ENCODE measurements at places on chromosomes 11 and 22.
A peak's percentile ranks its signal among the peaks of the same experiment; 100 is the strongest.

DNA sequence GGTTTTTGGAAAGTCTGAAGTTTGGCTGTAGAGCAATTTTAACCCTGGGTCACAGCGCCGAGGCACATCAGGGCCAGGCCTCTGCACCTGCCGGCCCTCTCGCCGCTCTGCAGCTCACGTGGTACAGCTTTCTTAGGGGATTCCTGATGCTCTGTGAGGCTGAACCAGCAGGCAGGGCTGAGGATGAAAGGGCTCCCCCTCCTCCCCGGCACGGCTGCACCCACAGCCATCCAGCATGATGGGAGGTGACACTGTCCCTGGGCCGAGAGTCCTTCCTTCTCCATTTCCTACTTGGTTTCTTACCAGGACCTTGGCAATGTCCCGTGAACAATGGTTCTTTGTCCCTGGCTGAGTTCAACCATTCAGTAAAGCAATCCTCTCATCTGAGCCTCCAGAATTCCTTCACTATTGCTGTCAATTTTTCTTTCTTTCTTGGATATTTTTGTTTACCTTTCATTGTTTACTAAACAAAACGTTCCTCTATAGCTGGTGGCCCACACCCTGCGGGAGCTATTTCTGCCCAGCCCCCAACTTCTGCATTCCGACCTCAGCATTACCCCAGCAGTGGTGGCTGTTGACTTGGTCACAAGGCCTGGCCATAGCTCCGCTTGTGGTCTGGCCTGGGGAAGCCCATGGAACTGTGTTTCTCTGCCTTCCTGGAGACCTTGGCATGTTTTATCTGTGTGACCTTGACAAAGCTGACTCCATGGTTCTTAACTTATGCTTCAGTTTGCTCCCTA, 172.8 kb upstream of the B3GAT1 start:
- DNase-seq = no peak

DNA sequence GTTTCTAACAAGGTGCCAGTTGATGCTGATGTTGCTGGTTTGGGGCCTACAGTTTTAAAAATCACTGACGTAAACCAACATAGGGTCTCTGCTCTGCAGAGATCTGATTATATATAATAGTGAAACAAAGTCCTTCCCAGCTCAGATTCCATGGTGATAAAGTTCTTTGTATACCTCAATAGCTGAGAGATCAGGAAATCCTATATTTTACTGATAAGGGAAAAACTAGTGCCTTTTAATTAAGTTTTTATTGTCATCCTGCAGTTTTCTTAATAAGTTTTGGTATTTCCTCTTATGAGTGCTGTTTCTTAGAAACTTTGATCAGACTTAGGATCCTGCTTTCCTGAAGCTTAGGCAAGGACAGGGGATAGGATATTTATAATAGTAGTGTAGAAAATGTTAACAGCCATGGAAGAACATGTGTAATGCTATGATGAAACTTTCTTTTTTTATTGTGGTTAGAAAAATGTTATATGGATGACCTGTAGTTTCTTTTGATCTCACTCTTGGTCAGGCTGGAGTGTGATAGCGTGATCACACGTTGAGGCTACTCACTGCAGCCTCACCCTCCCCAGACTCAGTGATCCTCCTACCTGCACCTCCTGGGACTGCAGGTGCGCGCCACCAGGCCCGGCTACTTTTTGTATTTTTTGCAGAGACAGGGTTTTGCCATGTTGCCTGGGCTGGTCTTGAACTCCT, 14.1 kb downstream of the CAPRIN1 start:
- no peak for DNase-seq

DNA sequence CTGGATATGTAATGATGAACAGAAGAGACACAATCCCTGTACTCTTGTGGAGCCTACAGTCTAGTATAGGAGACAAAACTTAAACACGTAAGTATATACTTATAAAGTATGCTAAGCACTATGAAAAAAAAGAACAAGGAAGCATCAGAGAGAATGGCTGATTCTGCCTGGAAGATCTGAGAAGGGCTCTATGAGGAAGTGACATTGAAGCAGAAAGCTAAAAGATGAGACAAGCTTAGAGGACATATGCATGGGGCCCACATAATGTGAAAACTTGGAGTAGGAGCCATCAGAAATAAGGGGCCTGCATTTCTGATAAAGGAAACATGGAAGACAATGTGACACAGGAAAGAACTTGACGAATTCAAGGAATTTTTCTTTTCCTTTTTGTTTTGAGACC, 16.6 kb downstream of the SAA1 start:
- no peak for DNase-seq

- no peak for DNase-seq
Measured at GRCh38 chr11:104124979-104125378, 39.0 kb downstream of the PDGFD start.

- no peak for DNase-seq
Measured at GRCh38 chr11:8814923-8815240, 96.1 kb upstream of the AKIP1 start.

DNA sequence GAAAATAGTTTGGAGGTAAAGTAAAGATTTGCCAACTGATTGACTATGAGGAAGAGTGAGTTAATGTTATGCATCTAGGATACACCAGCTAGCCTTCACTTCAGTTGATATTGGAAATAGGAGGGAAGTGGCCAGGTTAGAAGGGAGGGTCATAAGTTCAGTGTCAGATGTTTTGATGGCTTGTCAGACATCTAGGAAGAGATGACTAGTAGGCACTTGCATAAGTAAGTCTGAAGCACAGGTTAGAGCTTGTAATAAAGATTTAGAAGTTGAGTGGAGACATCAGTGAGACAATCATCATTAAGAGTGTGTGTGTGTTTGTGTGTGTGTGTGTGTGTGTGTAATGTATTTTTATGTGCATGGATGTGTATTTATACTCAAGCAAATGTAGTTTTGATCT, 146.1 kb downstream of the OR4C45 start:
- DNase-seq = no peak

GRCh38 chr22:31106731-31107177, 614 bp downstream of the SELENOM start:
- no peak for DNase-seq

GRCh38 chr11:88119561-88119960, 55.7 kb downstream of the RAB38 start:
- DNase-seq = no peak

DNA sequence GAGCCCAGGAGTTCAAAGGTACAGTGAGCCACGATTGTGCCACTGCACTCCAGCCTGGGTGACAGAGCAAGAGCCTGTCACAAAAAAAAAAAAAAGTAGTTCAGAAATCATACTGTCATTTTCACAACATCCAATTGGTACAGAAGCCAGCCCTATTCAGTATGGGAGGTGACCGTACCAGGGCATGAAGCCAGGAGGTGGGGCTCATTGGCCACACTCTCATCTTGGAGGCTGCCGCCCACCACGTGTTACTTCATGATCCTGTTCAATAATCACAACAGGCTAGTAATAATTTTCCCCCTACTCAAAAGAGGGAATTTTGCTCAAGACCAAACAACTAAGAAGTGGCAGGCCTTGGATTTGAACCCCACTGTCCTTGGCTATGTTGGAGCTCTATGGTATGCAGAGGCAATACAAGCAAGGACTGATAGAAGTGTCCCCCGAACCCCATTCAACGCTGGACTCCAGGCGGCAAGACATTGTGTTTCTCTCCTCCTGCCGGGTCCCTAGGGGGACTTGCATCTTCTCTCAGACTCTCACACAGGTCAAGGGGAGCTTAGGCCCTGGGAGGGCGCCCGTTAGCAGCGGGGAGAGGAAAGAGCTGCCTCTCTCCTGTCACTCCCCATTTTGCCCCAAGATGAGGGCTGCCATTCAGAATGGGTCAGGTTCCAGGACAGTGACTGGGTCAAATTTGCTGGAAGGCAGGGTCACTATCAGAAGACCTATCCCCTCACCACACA, 40.2 kb upstream of the EMID1 start:
- no peak for DNase-seq

DNA sequence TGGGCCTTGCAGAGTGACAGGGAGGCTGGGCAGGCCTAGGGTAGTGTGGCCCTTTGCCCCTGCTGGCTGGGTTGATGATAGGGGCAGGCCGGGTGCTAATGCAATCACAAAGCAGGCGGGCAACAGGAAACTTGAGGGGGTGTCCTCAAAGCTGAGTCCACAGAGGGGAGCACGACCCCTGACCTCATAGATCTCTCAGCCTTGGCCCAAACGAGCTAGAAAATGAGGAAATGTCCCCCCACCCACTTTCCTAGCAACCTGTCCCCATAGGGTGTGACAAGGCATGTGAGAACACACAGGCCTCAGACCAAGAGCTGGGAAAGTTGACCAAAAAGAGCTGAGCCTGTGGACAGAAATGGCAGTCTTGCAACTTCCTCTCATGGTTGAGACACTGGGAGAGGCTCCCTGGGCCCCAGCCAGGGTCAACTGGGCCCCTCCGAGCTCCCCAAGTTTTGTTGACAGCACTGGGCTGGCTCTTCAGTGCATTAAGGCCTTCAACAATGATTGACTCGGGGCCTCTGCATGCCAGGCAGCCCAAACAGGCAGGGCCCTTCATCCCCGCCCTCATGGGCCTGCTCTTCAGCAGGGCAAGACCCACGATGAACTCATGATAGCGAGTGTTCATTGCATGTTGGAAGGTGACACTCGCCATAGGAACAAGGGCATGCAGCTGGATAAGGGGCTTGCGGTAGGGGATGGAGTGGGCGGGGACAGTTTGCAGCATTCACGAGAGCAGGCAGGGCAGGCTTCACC, 9.8 kb upstream of the SPI1 start:
- DNase-seq = no peak

GRCh38 chr11:30172883-30173311, 57.9 kb upstream of the FSHB start:
- DNase-seq = no peak

GRCh38 chr11:111785886-111786412, 19.8 kb upstream of the PPP2R1B start:
- no peak for DNase-seq

- DNase-seq = no peak
Measured at GRCh38 chr11:61488651-61489291, 19.8 kb upstream of the LRRC10B start.

DNA sequence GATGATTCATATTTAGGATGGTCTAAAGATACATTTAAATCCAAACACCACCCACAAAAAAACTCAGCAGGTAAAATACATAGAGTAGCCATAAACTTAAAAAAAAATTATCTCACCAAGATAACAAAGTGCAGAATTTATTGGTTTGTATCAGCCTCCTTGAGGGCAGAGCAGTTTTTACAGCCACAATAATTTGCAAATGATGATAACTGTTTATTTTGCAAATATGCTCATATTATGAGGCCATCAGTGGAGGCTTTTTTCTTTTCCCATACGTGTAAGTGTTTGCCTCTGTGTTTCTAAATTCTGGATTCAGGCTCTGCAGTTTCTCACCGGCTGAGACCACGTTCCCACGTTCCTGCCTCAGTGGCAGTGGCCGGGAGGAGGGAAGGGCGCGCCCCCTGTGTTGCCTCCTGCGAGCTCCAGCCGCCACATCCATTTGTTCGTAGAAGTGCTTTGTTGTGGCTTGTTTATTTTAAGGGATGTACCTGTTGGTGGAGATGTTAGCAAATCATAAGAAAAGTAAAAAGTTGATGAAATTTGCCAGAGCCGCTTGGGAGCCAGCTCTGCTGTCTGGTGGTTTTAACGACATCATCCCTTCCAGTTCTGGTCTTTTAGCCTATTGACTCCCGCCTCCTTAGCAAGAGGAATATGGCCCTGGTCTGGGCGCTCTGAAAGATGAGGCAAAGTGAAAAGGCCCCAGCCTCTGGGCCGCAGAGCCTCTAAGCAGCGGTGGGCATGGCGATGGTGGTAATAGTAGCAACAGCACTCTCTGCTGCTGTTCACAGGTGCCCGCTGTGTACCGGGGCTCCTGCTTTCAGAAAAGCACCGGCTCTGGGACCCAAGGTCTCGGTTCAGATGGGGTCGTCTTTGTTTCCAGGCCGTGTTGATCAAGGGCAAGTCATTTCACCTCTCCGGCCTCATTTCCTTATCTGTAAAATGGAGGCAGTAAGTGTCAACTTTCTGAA, 66.7 kb upstream of the PPARA start:
- DNase-seq = no peak

DNA sequence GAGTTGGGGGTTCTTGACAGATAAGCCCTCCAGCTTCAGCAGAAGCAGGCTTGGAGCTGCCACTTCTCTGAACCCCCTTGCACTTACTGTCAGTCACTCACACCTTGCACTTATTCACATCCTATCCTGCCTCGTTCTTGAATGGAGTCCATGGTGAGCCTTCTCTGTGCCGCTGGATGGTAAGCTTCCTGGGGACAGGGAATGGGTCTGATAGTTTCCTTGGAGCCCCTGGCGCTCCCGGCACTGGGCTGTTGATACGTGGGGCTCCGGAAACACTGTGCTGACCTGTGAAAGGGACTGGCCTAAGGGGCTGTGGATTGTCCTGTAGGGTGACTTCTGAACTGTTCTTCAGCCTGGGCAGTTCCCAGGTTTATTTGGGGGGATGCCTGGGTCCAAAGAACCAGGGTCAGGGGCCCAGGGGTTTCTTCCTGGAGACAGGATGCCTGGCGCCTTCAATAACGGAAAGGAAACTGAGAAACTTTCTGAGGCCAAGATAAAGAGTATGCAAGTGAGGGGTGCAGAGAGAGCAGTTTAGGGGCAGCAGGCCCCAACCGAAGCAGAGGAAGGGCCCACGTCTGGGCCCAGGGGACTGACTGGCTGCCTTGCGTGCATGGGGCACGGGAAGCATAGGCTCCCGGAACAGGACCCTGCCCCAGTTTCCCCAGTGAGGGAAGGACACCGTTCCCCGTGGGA, 709 bp upstream of the ST3GAL4 start:
- DNase-seq = no peak

DNA sequence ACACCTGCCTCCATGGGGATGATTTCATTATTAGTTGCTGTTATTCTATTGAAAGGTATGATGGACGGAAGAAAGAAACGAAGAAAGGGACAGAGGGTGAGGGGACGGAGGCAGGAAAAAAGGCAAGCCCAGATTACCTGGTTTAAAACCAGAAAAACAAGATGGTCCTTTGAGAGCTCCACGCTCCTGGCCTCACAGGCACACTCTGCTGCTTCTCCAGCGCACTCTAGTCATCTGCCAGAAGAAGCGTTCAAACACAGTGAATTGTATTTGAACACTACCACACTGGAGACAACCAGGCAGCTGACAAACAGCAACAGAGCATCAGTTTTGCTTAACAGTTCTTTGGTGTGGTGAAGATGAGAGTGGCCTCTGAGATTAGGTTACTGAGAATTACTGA, 216.9 kb downstream of the CADM1 start:
- no peak for DNase-seq

DNA sequence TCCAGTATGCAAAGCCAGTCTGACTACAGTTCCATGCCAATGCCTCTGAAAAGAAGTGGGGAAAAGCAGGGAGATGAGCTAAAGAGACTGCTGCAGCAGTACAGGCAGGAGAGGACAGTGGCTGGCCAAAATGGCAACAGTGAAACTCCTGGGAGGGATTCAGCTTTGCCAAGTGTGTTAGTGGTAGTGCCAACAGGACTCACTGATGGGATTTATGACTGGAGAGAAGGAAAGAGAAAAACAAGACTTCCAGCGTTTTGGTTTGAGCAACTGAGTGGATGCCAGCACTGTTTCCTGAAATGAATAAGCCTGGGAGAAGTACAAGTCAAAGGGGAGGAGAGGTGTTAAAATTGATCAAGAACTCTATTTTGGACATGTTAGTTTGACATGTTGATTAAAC, 80.9 kb downstream of the PLEKHA7 start:
- DNase-seq = no peak

GRCh38 chr22:38699784-38700183, 959 bp downstream of the JOSD1 start:
- peak; percentile 19 for DNase-seq

- DNase-seq = no peak
Measured at GRCh38 chr11:79022265-79022664, 418.6 kb downstream of the TENM4 start.
